Right atrium auricular region (tissue), 2 donors: ENCODE measurements at places on chromosomes 11 and 22.

DNA sequence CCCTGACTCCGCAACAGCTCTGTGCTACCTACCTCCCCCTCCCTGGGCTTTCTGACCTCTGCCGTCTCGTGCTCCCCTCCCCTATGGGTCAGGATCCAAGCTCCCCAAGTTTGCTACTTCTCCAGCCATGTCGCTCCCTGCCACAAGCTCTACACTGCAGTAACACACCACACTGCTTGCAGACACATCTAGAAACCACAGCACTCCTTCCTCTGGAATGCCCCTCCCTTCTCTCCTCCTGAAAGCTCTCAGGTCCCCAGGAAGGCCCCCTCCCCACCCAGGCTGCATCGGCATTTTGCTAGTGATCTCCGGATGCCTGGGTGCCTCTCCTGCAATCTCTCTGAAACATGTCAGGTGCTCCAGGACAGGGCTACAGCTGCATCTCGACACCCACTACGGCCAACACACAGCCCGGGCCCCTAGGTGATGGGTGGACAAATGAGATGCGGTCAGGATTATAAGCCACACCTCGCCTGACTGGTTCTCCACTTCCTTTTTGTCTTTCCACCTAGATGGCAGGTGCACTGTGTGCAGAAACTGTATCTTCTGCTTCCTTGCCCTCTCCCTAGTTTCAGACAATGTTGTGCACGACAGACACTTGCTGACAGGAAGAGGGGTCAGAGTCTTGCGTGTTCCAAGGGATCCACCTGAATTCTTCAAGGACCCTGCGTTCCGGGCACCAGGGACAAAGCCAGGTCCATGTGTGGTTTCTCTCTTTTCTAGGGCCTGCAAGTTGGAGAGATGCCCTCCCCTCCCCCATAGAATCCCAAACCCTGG, 22.9 kb downstream of the RPUSD4 start:
- DNase-seq, result no peak
- H3K27me3 ChIP-seq, result no peaks in the 10 kb centered on the region
- no peak overlapping the region for H3K4me3 ChIP-seq
- peaks cover 3% of the 10 kb centered on the region for H3K36me3 ChIP-seq

- no peak overlapping the region for H3K4me3 ChIP-seq
- no peaks in the 10 kb centered on the region for H3K27me3 ChIP-seq
- H3K36me3 ChIP-seq, result peaks cover 4% of the 10 kb centered on the region
Observed at GRCh38 chr11:34929794-34930763, 13.7 kb downstream of the PDHX start.

DNA sequence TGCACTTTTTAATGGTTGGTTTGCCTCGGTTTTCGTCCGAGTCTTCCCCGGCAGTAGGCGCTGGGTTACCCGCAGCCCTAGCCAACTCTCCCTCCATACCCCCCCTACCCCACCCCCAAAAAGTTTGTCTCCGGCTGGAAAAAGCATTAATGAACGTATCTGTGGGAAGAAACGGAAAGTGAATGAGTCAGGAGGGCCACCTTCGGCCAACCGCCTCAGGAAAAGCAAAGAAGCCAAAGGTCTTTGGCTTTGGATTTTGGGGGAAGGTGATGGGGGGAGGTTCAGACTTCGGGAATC, 508 bp upstream of the FLI1 start:
- peak overlapping the region; percentile 90 for H3K27ac ChIP-seq
- no peak for DNase-seq
- no peaks in the 10 kb centered on the region for H3K36me3 ChIP-seq
- no peaks in the 10 kb centered on the region for H3K4me1 ChIP-seq

DNA sequence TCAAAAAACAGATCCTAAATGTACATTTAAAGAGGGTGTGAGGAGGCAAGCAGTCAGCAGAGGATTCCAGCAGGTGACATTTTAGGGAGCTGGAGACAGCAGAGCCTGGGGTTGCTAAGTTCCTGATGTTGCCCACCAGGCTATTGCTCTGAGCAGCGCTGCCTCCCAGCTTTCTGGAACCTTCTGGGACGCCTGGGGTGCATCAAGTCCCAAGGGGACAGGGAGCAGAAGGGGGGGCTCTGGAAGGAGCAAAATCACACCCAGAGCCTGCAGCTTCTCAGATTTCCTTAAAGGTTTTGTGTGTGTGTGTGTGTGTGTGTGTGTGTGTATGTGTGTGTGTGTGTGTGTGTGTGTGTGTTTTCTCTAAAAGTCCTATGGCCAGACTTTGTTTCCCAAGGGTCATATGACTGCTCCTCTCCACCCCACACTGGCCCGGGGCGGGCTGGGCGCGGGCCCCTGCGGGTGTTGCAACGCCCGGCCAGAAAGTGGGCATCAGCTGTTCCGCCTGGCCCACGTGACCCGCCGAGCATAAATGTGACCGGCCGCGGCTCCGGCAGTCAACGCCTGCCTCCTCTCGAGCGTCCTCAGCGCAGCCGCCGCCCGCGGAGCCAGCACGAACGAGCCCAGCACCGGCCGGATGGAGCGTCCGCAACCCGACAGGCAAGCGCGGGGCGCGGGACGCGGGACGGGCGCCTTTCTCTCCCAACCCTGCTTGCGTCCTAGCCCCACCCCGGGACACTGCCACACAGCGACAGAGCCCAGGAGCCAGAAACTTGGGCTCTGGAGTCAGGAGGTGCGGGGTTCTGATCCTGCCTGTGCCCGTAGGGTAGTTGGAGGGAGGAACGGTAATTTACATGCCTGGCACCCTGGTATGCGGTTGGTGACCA, at the start of gene HMOX1:
HMOX1 (plus strand) TSS at position 560 of the 887 bp plus-strand sequence; CDS start at position 638, 78 bp downstream.
- peak; percentile 97 for DNase-seq
- peak within 1 kb of the TSS; percentile 61 for H3K4me3 ChIP-seq
- H3K36me3 ChIP-seq, result no peaks in the 10 kb centered on the region
- H3K27me3 ChIP-seq, result no peaks in the 10 kb centered on the region

DNA sequence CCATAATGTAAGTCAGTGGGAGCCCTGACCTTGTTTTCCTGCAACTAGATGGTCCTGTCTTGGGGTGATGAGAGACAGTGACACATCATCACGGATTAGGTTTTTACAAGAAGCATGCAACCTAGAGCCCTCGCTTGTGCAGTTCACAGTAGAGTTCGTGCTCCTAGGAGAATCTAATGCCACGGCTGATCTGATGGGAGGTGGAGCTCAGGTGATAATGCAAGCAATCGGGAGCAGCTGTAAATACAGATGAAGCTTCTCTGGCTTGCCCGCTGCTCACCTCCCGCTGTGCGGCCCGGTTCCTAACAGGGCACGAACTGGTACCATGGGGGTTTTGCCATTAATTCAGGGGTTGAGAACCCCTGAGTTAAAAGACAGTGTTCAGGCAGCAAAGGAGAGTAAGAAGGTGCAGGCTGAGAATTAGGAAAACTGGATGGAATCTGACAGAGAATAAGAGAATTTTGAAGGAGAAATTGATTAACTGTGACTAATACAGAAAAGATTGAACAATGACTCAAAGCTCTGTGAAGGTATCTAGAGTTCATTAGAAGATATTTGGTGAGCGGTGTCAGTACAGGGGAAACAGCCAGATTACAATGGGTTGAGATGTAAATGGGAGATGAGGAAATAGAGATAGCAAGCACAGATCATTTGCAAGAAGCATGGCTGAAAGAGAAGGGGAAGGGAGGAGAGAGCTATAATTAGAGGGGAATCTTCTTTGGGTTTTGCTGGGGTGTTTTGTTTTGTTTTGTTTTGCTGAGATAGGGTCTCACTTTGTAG, 21.0 kb downstream of the WEE1 start:
- H3K27me3 ChIP-seq, result no peaks in the 10 kb centered on the region
- H3K27ac ChIP-seq, result no peak overlapping the region
- no peak overlapping the region for H3K4me3 ChIP-seq
- DNase-seq, result no peak
- peaks cover 7% of the 10 kb centered on the region for H3K36me3 ChIP-seq
- H3K4me1 ChIP-seq, result no peaks in the 10 kb centered on the region

DNA sequence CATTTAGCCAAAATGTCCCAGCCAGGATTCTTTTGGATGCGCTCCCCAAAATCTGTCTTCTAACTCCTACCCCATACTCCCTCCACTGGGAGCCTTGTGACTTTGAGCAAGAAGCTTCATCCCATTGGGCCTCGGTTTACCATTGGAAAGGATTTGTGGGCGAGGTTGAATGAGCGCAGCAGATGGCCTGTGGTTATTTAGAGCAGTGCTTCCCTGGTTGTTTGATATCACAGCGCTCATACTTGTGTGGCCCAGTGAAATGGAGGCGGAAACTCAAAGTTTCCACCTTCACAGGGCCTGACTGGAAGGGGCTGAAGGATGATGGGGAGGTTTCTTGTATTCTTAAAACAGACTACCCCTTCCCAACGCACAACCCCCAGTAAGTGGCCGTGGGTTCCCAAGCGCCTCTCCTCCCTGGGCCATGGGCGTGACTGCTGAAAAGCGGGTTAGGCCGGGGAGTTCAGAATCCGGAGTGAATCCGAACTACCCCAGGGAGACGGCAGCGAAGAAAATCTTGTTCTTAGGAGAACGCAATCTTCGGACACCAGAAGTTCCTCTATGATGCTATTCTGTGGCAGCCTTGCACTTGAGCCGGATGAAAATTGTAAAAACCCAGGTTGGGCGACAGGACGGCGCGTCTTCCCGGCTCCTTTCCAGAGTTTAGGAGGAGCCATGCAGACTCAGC, 1.2 kb upstream of the ATF4 start:
- peaks cover 44% of the 10 kb centered on the region for H3K4me1 ChIP-seq
- H3K36me3 ChIP-seq, result peaks cover 60% of the 10 kb centered on the region
- no peaks in the 10 kb centered on the region for H3K27me3 ChIP-seq
- H3K27ac ChIP-seq, result peak overlapping the region; percentile 100

GRCh38 chr11:100066399-100066798, 620.7 kb upstream of the ARHGAP42 start:
- no peak overlapping the region for H3K4me3 ChIP-seq
- no peaks in the 10 kb centered on the region for H3K4me1 ChIP-seq
- H3K27ac ChIP-seq, result no peak overlapping the region
- DNase-seq, result no peak
